ENCODE measurements at places on chromosomes 2 and 18. TPM values are rescaled to one million over a fixed set of nuclear protein-coding genes. Genes with fewer than 3 reads are reported as not detected.

The LRRTM4 gene
- not detected for total RNA-seq

The IL18R1 gene
- total RNA-seq: 1.6 TPM

The BOLL gene
- total RNA-seq: not detected

The PAIP2B gene
- 0.33 TPM for total RNA-seq

The GAL3ST2 gene
- total RNA-seq: not detected

The RNF152 gene
- total RNA-seq: 123 TPM

All from vein endothelial cell (primary cell).